ENCODE measurements at places on chromosomes 16 and 17.

DNA sequence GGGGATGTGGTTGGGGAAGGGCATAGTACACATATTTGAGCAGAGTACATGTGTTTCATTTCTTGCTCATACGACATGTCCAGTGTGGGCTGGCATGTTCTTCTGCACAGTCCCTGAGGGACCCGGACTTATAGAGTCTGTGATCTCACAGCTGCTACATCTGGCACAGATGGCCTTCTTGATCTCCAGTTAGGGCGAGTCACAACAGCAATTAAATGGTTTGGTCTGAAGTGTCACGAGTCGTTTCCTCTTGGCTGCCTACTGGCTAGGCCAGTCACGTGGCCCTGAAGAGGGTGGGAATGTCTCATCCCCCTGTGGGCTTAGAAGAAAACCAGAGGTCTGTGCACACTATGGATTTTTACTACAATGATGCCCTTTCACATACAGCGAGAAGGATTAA is 443.6 kb downstream of the WWOX start:
- no peak overlapping the region for H3K27ac ChIP-seq
- H3K4me1 ChIP-seq = no peaks in the 10 kb centered on the region
- no peak for DNase-seq
- H3K4me3 ChIP-seq = no peak overlapping the region

GRCh38 chr17:77160091-77160874 is 19.5 kb downstream of the SEC14L1 start:
- peaks cover 27% of the 10 kb centered on the region for H3K4me1 ChIP-seq
- no peak overlapping the region for H3K4me3 ChIP-seq
- H3K36me3 ChIP-seq = peaks cover 2% of the 10 kb centered on the region
- no peak overlapping the region for H3K27ac ChIP-seq
- no peak for DNase-seq

DNA sequence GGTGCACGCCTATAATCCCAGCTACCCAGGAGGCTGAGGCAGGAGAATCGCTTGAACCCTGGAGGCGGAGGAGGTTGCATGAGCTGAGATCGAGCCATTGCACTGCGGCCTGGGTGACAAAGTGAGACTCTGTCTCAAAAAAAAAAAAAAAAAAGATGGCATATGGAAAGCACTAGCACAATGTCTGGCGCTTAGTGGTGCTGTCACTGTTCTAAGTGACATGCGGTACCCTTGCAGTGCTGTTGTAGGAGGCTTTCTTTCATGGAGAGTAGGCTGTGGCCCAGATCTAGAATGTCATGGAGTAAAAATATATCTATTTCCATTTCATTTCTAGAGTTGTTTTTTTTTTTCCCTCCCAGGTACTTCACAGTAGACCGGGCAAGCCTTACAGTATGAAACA is 14.6 kb upstream of the METTL9 start:
- peaks cover 5% of the 10 kb centered on the region for H3K4me1 ChIP-seq
- no peak overlapping the region for H3K4me3 ChIP-seq
- H3K36me3 ChIP-seq = no peaks in the 10 kb centered on the region
- no peak overlapping the region for H3K27ac ChIP-seq

- H3K36me3 ChIP-seq = no peaks in the 10 kb centered on the region
- H3K27ac ChIP-seq = no peak overlapping the region
- DNase-seq = no peak
- no peak overlapping the region for H3K4me3 ChIP-seq
These were observed 139.4 kb upstream of the CPHXL start for GRCh38 chr16:75865736-75866135.

DNA sequence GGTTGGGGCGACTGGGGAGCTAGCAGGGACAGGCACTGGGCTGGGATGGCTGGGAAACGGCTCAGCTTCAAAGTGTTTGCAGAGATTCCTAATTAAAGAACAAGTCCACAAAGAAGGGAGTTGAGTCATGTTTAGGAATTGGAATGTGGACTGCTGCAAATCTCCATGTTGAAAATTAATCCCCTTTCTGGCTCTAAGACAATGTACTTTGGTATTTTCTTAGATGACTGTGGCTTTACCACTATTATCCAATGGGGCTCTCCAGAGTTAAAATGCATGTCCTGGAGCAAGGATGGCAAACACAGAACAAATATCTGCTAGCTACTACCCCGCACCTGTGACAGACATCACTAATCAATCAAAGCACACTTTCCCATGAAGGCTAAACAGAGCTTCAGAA is 22.2 kb upstream of the WSCD1 start:
- no peaks in the 10 kb centered on the region for H3K27me3 ChIP-seq
- no peak overlapping the region for H3K4me3 ChIP-seq
- DNase-seq = no peak

- no peak overlapping the region for H3K27ac ChIP-seq
- H3K4me1 ChIP-seq = peaks cover 6% of the 10 kb centered on the region
- H3K36me3 ChIP-seq = no peaks in the 10 kb centered on the region
- no peaks in the 10 kb centered on the region for H3K27me3 ChIP-seq
These were observed 93.0 kb downstream of the SEC14L1 start for GRCh38 chr17:77233635-77234334.

GRCh38 chr17:76597156-76598003 is 11.7 kb upstream of the ST6GALNAC2 start:
- H3K27ac ChIP-seq = no peak overlapping the region
- no peak overlapping the region for H3K4me3 ChIP-seq
- DNase-seq = no peak
- peaks cover 3% of the 10 kb centered on the region for H3K27me3 ChIP-seq
- peaks cover 12% of the 10 kb centered on the region for H3K4me1 ChIP-seq

- no peak overlapping the region for H3K27ac ChIP-seq
- no peaks in the 10 kb centered on the region for H3K27me3 ChIP-seq
- H3K4me1 ChIP-seq = peaks cover 15% of the 10 kb centered on the region
- peaks cover 90% of the 10 kb centered on the region for H3K36me3 ChIP-seq
These were observed 36.7 kb downstream of the LIG3 start for GRCh38 chr17:35017021-35017420.

- H3K27ac ChIP-seq = no peak overlapping the region
- no peak for DNase-seq
- H3K27me3 ChIP-seq = no peaks in the 10 kb centered on the region
- no peaks in the 10 kb centered on the region for H3K36me3 ChIP-seq
These were observed 5.1 kb downstream of the CLCN7 start for GRCh38 chr16:1469693-1470201.

DNA sequence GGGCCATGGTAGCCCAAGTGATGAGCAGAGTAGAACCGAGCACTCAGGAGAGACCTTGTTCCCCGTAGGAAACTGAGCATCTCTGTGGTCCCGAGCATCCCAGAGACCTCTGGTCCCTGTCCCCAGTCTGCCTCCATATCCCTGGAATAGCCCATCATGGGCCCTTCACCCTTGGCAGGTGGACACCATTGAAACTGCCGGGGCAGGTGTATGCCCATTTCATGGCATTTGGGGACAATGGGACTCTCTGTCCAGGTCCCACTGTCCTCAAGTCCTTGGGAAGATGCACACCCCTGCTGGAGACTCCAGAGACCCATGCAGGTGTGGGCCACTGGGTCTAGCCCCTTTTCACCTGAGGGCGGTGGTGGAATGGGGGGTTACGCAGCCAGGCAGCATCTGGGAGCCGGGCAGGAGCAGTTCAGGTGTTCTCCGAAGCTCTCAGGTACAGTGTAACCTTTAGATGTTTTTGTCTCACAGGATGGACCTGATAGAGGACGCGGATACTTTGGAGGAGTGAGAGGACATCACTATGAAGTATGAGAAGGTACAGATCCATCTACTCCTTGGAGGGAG is 75.9 kb downstream of the GOSR1 start:
- peaks cover 4% of the 10 kb centered on the region for H3K4me1 ChIP-seq
- H3K4me3 ChIP-seq = no peak overlapping the region
- H3K27ac ChIP-seq = no peak overlapping the region
- DNase-seq = no peak

DNA sequence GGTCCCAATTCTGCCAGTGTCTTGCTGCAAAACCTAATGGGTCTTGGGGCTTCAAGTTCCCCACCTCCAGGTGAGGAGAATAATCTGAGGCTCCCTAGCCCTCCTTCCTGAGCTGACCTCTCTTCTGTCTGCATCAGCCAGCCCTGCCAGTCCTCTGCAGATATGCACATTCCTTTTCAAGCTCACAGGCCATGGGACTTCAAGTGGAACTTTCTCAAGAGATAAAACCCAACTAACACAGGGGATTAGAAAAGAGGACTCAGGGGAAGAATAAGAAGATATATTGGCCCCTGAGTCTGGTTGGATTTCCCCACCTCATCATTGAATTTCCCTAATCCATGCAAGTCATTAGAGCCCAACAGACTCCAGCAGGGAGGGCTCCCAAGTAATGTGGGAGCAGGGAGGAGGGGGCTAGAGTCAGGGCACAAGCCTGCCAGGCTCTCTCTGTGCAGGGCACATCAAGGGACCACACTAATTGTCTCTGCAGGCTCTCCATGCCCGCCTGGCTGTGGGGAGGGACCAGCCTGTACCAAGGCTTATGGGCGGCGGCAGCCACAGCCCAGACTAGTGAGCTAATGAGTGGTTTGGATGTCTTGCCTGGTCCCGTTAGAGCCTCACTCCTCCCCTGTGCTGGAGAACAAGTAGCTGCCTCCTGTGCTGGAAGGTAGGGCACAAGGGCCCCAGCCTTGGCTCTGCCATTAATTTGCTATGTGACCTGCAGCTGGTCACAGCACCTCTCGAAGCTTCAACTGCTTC is 1.2 kb downstream of the KRT14 start:
- H3K4me3 ChIP-seq = no peak overlapping the region
- H3K27ac ChIP-seq = no peak overlapping the region
- H3K4me1 ChIP-seq = no peaks in the 10 kb centered on the region
- DNase-seq = no peak
- no peaks in the 10 kb centered on the region for H3K36me3 ChIP-seq

- no peaks in the 10 kb centered on the region for H3K27me3 ChIP-seq
- no peak overlapping the region for H3K27ac ChIP-seq
- no peaks in the 10 kb centered on the region for H3K36me3 ChIP-seq
- no peak overlapping the region for H3K4me3 ChIP-seq
- DNase-seq = no peak
These were observed 69.4 kb downstream of the WSB1 start for GRCh38 chr17:27363326-27363725.

DNA sequence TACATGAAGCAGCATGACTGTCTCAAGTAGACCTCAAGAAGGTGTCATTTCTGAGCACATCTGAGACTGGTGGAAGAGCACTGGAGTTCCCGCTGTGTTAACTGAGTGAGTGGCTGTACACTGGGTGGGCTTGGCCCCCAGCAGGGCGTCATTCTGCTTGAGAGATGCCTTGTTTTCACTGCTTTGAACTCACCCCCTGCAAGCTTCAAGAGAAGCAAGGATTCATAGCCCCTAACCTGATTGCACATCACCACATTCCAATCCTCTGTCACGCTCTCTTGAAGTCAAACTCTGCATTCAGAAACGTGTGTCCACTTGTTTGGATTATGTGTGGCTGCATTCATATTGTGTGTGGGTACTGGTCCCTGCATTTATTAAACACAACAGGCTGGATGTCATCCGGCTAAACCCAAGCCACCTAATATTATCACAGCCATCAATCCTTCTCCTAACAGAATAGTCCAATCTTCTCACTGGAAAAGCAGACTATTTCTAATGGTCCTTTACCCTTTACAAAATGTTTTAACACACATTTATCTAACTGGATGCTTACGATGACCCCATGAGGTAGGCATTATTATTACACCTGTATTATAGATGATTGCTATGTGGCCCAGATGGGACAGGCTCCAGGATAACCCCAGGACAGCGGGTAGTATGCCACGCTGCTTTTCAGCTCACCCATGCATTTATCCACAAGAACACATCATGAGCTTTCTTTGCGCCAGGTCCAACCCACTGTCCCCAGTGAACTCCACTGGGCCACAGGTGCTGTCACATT is 76.3 kb downstream of the USP31 start:
- H3K27me3 ChIP-seq = no peaks in the 10 kb centered on the region
- H3K27ac ChIP-seq = no peak overlapping the region
- H3K36me3 ChIP-seq = peaks cover 13% of the 10 kb centered on the region
- no peaks in the 10 kb centered on the region for H3K4me1 ChIP-seq

DNA sequence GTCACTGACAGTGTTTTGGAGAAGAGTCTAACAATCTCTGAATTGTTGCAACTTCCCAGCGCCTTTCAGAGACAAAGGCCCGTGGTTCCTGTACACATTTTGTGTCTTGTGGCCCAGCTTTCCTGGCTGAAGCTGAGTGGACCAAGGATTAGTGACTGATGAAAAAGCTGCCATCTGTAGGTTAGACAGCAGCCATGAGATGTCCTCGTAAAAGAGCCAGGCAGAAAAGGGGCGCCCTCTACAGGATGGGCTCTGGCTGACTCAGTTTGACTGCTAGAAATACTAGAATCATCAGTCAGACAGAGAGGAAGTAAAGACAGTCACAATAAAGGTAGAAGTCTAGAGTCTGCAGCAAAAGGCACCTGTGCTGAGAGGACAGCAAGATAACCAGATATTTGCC is 26.5 kb upstream of the NF1 start:
- H3K27me3 ChIP-seq = no peaks in the 10 kb centered on the region
- no peak overlapping the region for H3K4me3 ChIP-seq
- peak; percentile 78 for DNase-seq
- no peaks in the 10 kb centered on the region for H3K4me1 ChIP-seq
- H3K27ac ChIP-seq = no peak overlapping the region

- H3K36me3 ChIP-seq = no peaks in the 10 kb centered on the region
- H3K27me3 ChIP-seq = no peaks in the 10 kb centered on the region
- H3K4me3 ChIP-seq = no peak overlapping the region
- H3K4me1 ChIP-seq = no peaks in the 10 kb centered on the region
- no peak for DNase-seq
- no peak overlapping the region for H3K27ac ChIP-seq
These were observed 199.9 kb downstream of the FOXL1 start for GRCh38 chr16:86778108-86778745.

- no peak overlapping the region for H3K4me3 ChIP-seq
- peaks cover 31% of the 10 kb centered on the region for H3K4me1 ChIP-seq
- H3K36me3 ChIP-seq = no peaks in the 10 kb centered on the region
- DNase-seq = peak; percentile 71
These were observed 8.6 kb upstream of the UBE2I start for GRCh38 chr16:1300664-1301476.

- no peaks in the 10 kb centered on the region for H3K27me3 ChIP-seq
- H3K4me1 ChIP-seq = no peaks in the 10 kb centered on the region
These were observed 11.0 kb downstream of the C1QTNF1 start for GRCh38 chr17:79034931-79035485.

- peaks cover 9% of the 10 kb centered on the region for H3K4me1 ChIP-seq
- DNase-seq = no peak
- no peak overlapping the region for H3K27ac ChIP-seq
- no peaks in the 10 kb centered on the region for H3K36me3 ChIP-seq
These were observed 691 bp upstream of the TMEM98 start for GRCh38 chr17:32927201-32927723.

- H3K4me3 ChIP-seq = no peak overlapping the region
- H3K4me1 ChIP-seq = no peaks in the 10 kb centered on the region
- H3K27ac ChIP-seq = no peak overlapping the region
- peaks cover 3% of the 10 kb centered on the region for H3K27me3 ChIP-seq
- H3K36me3 ChIP-seq = no peaks in the 10 kb centered on the region
These were observed 30.8 kb upstream of the SPACA3 start for GRCh38 chr17:32960815-32961214.

DNA sequence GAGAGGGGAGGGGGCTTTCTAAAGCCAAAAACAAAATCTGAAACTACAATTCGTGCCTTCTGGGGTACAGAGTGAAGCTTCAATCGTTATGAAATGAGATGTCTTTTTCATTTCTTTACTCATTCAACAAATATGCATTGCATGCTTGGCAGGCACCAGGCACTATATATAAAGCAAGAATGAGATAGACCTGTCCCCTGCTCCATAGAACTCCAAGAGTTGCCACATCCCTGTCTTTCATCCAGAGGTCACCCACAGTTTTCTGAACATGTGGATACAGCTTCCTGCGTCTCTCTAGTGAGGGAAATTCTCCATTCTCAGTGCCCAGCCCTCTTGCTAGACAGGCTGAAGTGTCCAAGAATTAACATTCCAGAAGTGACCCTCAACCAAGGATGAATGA is 343.2 kb upstream of the MAF start:
- DNase-seq = no peak
- no peaks in the 10 kb centered on the region for H3K27me3 ChIP-seq
- no peaks in the 10 kb centered on the region for H3K4me1 ChIP-seq
- H3K36me3 ChIP-seq = no peaks in the 10 kb centered on the region
- H3K4me3 ChIP-seq = no peak overlapping the region
- H3K27ac ChIP-seq = no peak overlapping the region

All from CD4-positive, CD25-positive, alpha-beta regulatory T cell (primary cell).